H7 (cell line): ENCODE measurements at places on chromosomes 2 and 18.
A peak's percentile ranks its signal among the peaks of the same experiment; 100 is the strongest.

DNA sequence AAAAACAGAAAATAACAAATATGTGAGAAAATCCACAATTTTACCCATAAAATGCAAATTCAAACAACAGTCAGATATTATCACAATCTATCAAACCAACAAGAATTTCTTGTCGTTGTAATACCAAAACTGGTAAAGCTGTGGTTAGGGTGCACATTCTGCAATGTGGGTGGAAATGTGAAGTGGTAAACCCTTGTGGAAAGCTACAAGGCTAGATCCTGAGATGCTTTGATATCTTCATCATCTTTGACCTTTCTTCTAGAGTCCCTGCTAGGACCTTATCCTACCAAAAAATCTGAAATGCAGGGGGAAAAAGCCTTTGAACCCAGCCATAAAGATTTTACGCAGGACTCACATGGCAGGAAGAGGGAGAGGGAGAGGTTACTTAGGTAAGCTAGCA lies 17.2 kb upstream of the ATG16L1 start:
- no peak for DNase-seq

DNA sequence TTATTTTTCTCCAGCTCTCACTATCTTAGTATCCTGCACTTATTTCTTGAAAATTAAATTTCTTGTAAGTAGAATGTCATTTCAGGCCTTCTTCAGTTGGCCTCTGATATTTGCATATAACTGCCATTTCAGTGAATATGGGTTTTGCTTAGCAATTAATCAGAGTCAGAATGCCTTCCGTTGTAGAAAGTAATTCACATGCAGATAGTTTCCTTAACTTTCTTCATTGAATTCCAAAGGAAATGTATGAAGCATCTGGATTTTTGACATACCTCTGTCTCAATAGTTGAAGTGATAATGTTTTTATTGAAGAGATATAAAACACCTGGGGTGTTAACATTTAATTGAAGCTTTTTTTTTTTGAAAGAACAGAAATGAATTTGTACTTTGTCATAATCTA lies 914.1 kb upstream of the NXPH2 start:
- DNase-seq: no peak

GRCh38 chr2:118048401-118048800 lies 34.5 kb upstream of the CCDC93 start:
- DNase-seq: no peak

- no peak for DNase-seq
Observed at GRCh38 chr2:68390586-68390985, 25.5 kb downstream of the PLEK start.

- DNase-seq: no peak
Observed at GRCh38 chr2:241620419-241620769, 16.6 kb downstream of the THAP4 start.

- DNase-seq: no peak
Observed at GRCh38 chr2:201320701-201321100, 36.4 kb downstream of the FLACC1 start.

DNA sequence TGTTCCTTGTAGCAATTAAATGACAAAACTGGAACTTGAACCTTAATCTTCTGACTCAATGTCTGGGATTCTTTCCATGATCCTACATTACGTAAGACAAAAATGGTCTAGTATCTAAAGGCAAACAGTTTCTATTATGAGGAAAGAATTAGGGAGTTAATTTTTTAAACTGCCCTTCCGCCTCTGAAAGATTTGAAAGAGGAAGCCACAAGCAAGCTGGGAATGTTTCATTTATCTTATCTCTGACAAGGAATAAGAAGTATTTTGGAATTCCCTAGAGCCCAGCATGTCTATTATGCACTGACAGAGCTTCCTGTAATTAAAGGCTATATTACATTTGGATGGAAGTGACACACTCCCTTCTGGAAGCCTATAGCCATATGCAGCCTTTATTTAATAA lies 558.8 kb upstream of the CDH2 start:
- DNase-seq: no peak

DNA sequence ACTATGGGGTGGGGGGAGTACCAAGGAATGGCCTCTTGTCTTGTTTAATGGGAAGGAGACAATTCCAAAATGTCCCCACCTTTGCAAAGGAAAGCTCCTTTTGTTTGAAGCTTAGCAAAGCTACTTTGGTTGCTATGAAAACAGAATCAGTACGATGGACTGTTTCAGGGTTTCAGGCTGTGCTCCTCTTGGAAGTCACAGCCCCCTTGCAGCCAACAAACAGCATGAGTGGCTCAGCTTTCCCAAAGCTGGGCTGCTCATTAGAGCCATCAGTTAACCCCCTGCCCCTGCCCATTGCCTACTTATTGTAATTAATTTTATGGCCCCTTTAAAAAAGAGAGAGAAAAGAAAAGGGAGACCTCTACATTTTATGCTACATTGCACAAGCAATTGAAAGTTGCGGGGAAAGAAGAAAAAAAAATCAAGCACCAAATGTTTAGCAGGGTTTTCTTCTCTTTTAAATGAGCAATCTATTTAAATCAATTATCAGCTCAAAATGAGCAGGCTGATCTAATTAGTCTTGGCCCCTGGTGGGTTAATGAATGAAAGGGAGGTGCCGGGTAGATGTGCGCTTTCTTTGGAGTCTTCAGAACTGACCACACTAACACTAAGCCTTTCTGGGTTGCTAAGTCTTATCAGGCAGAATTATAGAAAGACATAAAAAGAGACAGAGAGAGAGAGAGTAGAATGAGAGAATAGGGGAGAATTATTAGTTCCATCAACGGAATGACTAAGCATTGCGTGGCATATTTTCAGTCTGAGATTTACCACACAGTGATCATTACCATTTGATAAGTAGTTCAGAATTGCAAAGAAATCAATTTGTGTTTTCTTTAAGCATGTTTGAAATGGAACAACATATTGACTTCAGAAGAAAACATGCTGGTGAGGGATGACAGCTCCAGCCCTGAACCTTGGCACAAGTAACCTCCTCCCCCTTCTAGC lies 284.9 kb downstream of the INSIG2 start:
- DNase-seq: no peak

DNA sequence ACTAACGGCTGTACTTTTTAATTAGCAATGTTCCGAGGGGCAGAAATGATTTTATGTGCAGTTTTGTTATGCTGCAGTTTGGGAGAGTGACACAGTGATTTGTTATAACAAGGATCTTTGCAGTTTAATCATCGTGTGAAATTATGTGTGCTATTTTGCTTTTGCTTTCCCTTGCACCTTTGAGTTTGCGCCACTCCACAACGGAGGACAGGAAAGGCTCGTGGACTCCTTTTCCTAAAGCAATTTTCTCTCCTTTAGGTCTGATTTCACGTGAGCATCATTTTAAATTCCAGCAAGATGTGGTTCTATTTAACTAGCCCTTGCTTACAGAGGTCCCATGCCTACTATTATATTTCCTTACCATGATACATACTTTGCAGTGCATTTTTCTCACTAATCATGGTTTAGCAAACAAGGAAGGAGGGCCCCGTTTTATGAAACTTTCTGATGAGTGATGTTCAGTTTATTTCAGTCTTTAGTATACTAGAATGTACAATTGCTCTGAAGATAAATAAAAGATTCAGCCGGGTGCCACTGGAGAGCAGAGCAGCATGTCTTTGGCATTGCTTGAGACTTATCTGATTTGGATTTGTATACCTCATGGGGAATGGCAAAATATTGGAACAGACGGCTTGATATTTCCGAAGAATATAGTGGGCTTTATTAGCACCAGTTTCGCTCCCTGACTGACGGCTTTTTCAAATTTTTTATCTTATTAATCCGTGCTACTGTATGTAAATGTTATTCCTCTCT lies 528.2 kb upstream of the FANCL start:
- no peak for DNase-seq

DNA sequence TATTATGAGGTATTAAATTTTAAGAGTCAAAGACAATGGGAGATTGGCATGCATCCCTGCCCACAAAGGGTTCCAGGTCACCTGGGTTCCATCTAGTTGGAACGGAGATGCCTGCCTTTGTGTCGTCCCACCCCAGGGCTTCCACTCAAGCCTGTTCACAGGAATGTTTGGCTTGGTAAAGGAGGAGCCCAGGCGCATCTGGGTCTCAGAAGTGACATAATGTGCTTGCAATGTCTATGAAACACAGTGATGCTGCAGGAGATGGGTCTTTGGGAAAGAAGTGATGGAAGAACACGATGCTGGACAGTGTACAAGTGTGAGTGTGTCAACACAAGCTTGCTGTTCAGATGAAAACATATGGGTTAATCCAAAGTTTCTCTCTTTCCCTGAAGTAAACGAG lies 49.6 kb upstream of the ZNF396 start:
- no peak for DNase-seq

DNA sequence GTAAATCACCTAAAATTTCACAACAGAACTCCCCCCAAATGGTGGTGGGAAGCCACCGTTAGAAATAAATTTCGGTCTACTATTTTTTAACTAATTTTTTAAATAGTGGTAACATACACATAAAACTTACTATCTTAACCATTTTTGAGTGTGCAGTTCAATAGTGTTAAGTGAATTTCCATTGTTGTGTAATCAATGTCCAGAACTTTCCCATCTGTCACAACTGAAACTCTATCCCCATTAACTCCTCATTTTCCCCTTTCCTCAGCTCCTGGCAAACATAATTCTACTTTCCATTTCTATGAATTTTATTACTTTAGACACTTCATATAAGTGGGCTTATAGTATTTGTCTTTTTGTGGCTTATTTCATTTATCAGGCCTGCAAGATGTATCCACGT lies 34.1 kb upstream of the HNMT start:
- DNase-seq: no peak

GRCh38 chr2:215843579-215843978 lies 169.8 kb downstream of the MREG start:
- no peak for DNase-seq

- DNase-seq: no peak
Observed at GRCh38 chr2:54871457-54872107, 148.1 kb downstream of the EML6 start.

DNA sequence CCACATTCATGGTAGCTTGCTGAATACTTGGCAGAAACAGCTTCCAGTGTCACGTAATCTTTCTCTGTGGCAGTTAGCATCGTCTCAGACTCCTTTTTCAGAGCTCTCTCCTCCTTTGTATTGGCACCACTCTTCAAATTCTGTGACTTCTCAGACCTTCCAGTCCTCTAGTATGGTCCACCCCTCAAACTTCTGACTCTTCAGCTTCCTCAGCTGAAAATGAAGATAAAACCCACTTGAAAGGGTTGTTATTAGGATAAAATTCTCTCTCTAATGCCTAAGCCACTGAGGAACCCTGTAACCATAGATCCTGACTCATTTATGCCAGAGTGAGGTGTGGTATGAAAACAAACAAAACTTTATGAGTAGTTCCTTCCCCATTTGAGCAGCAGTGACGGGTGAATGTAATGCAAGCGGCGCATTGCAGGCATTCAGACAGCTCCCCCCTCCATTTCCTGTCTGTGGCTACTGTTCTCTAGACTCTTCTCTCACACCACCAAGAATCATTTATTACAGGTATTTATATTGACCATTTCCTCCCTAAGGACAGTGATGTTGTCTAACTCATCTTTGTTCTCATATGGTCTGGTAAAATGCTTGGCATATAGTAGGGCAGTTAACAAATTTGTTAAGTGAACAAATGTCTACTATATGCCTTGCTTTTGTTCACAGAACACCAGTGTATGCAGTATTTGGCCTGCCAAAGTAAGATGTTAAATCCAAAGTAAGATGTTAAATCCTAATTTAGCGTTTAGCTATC lies 35.3 kb downstream of the GALNT1 start:
- no peak for DNase-seq

- no peak for DNase-seq
Observed at GRCh38 chr18:52287151-52287550, 52.8 kb upstream of the DCC start.

DNA sequence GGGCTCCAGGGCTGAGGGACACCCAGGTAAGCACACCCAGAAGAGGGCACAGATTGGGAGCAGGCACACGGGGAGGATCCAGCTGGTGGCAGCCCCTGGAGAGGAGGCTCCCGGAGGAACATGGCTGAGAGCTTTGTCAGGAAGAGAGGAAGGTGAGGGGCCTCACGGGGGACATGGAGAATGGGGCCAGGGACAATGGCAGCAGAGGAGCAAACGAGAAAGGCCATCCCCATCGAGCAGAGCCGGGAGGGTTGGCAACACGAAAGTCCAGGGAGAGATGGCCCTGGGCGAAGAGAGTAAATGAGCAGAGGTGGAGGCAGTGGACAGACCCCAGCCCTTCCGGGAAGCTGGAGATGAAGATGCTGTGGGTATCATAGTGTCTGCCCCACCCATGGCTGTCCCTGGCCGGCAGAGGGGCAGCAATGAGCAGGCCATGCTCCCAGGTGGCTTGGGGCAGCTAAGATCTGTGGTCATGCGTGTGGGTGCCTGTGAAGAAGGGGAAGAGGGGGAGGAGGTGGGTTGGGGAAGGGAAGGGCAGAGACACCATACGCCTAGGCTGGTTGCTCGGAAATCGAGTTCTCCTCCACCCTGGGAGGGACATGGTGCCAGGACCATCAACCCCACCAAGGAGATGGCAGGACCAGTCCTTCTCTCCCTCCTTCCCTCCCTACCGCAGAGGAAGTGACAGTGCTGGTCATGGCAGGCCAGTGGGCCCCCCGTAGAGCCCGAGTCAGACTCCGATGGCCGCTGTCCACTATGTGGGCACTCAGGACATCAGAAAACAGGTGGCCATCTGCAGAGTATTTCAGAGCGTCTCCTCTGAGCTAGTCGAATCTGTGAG lies 191.7 kb downstream of the NDUFA10 start:
- DNase-seq: peak; percentile 10

DNA sequence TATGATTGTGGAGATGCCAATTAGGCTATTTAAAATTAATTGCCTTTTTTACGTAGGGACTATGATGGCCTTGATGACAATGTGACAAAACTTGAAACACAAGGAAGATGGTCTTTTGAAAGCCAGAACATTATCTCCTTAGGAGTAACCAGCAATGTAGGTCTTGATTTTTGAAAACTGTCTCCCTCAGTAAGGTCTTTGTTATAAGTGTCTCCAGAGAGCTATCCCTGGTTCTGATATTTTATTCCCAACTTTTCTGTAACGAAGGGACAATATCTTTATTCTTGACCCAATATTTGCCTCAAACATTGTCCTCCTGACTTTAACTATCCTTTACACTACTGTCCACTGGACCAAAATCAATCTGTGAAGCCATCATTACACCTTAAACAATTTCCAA lies 493.2 kb downstream of the CCDC85A start:
- DNase-seq: no peak

GRCh38 chr2:109242654-109243331 lies 113.8 kb downstream of the SH3RF3 start:
- DNase-seq: no peak

- no peak for DNase-seq
Observed at GRCh38 chr2:166193407-166193806, 65.6 kb upstream of the SCN1A start.
